ENCODE measurements at places on chromosomes 2 and 18.

DNA sequence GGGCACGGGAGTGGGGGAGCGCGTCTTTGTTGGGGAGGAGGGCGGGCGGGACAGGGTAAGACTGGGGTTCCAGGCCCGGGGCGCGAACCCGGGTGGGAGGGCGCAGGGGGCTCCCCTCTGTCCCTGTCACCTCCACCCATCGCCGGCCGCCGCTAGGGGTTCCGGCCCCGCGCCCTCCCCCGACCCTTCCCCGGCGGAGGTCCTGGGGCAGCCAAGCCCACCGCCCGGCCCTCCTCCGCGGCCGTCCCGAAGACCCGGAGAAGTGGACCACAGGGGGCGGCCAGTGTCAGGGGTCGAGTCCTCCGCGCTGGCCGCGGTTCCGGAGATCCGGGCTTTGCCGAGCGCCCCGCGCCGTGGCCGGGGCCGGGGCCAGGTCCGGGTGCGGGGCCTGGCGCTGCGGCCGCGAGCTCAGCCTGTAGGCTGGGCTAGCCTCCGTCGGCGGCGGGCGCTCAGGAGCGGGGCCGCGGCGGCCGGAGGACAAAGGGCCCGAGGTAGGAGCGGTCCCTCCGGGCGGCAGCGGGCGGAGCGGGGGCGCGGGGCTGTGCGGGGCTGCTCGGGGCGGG, 16.6 kb upstream of the E2F6 start:
- no peak for DNase-seq

- no peak for DNase-seq
These were observed 65.9 kb downstream of the C1D start for GRCh38 chr2:67996772-67997527.

- no peak for DNase-seq
These were observed 63.5 kb downstream of the TBC1D8 start for GRCh38 chr2:101087638-101088037.

GRCh38 chr18:26722565-26722931, 143.0 kb downstream of the AQP4 start:
- DNase-seq = no peak

DNA sequence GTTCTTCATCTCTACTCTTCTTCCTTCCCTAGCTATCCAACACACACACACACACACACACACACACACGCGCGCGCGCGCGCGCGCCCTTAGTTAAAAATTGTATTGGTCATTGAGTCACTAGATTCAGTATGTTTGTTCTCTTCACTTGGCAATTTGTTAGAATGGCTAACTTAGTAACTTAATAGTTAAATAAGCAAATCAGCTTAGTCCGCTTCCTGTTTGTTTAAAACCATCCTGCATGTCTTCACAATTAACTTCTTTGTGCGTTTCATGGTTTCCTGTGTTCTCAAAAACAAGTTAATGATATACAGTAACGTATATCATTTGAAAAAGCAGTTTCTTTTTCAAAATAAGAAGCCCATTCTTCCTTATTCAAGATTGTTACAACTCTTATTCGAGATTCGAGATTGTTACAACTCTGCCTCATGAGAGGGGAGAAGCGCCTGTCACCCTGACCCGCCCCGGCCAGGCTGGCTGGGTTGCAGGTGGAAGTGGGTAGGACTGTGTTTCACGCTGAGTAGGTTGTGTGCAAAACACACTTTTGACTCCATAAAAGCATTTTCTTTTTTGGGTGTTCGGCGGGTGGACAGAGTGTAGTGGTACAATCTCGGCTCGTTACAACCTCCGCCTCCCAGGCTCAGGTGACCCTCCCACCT, 9.5 kb upstream of the CNNM3 start:
- DNase-seq = no peak

DNA sequence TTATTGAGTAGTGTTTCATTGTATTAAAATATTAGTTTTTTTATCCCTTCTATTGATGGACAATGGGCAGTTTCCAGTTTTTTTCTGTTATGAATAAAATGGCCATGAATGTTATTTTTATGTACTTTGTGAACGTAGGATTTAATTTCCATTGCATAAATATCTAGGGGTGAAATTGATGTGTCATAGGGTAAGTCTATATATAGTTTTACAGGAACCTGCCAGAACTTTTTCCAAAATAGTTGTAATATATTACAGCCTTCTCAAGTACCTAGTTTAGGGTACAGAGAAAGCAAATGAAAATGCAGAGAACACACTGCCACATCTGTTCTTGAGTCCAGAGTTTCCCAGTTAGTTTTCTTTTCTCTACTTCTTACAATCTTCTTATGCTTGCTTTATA, 378.6 kb downstream of the MEIS1 start:
- DNase-seq = no peak

GRCh38 chr18:79852561-79853302, 55.0 kb downstream of the KCNG2 start:
- no peak for DNase-seq

- no peak for DNase-seq
These were observed 65.7 kb downstream of the KLHL14 start for GRCh38 chr18:32707147-32707546.

DNA sequence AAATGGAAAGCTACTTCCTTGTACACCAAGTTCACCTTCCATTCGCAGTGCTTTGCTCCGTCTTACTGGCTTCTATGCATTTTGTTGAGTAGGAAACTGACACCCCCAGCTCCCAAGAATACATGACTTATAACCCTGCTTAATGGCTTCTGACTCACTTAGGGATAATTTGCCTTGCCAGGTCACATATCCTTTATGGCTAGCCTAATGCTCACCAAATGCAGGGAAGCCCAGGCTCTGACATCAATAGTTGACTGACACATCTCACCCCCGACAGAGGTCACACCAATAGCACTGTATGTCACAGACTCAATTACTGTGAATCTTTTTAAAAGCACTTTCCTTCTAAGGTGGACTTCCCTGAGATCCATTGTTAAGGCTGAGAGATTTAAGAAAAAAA, 147.2 kb downstream of the DTNA start:
- no peak for DNase-seq

DNA sequence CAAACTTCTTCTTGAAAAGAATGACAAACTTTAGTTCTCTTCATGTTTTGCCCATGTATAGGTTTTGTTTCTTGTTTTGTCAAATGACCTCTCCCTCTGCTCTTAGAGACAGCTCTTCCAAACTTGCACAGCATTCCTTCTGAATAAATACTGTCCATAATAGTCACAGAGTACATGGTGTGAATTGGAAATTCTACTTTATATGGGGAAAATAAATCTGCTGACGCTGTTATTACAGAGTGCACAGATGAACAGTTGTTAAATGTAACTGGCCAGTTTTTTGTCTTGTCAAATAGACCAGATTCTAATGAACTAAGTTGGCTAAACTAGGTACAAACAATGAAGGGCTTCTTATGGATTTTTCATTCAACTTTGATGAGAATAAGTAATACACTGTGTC, 115.8 kb upstream of the DTNA start:
- DNase-seq = no peak

DNA sequence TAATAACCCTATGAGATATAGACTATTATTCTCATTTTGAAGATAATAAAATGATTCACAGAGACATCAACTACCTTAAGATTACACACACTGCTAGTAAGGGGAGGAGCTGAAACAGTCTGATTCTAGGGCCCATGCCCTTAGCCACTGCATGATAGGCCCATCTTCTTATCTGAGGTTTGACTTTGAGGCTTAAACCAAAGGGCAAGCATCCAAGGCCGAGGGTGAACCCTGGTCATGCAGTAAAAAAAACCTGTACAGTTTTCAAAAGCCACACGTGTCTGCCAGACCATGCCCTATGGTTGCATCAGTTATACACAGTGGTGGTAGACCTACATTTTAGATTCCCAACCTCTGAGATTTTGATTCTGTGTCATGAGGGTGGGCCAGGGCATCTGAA, 44.8 kb downstream of the POLE4 start:
- DNase-seq = no peak

DNA sequence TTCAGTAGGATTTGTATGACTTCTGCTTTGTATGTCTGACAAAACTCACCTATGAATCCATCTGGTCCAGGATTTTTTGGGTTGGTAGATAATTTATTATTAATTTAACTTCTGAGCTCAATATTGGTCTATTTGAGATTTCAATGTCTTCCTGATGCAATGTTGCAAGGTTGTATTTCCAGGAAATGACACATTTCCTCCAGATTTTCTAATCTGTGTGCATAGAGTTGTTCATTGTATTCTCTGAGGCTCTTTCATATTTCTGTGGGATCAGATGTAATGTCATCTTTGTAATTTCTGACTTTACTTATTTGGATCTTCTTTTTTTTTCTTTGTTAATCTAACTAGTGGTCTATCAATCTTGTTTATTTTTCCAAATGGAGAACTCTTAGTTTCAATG, 584.7 kb upstream of the SETBP1 start:
- no peak for DNase-seq

DNA sequence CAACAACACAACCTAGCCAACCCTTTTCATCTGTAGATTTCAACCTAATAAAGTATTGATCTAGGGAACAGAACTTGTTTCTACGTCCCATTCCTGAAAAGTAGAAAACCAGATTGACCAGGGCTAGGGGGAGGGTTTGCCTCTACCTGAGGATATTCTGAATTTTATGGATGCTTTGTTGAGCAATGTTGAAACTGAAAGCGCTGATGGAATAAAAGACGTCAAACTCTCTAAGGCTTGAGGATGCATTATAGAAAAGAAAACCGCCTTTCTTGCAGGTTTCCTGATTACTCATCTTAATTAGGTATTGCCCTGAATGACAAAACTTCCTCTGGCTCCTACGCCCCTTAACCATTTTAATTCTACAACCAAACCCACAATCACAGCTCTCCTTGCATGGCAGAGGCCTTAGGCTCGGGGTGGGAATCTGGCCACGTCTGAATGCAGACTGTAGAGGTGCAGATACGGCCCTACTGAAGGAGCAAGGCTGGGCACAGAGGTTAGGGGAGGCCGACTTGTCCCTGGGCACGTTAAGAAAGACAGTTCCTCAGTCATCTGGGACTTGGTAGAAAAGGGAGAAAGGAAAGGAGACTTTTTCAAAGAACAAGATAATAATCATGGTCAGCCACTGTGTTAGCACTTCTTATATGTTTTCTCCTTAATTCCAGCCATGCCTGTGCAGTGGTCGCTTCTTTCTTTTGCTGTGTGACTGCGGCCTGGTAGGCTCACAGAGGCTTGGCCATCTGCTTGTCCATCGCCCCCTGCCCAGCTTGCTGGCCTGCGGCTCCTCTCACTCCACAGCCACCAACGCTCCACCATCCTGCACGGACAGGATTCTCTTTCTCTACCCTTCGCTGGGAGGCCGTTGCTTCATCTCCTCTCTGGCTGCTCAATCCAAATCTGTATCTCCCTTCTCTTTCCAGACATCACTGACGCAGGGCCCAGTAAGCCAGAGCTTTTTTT, 209.5 kb downstream of the VAPA start:
- DNase-seq = no peak

DNA sequence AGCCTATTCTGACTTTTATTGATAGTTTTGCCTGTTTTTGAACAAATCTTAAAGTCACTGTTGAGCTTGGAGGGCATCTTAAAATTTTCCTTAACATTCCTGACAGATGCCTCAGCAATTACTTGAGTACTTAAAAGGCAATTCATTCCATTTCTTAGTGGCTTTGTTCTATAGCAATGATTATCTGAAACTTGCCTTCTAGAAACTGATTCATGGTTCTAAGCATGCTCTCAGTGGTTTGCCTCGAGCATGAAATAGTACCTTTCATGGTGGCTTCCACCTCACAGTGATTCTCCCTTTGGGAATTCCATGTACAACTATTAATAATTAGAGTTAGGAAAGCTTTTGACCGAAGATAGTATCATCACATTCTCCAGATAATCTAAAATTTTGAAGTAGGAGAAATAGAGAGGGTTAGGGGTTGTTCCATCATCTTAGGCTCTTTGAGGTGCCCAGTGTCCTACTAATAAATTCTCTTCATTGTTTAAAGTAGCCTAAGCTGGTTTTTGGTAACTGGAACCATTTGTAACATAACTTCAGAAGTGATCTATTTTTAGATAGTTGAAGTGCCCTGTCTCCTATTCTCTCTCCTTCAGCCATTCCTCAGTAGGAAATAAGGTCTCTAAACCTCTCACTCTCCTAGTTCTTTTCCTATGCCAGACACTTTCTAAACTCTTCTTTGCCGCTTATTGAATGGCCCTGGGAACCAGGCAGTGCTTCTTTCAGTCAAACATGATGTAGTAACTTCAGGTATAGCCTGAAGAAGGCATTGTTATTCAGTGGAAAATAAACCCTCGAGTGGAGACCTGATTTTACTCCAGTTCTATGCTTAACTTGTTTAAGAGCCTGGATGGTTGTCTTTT, 156.1 kb downstream of the HAUS1 start:
- DNase-seq = no peak

GRCh38 chr2:40256649-40257048, 195.2 kb downstream of the SLC8A1 start:
- DNase-seq = no peak

- DNase-seq = no peak
These were observed 239.1 kb downstream of the ASXL3 start for GRCh38 chr18:33817096-33817495.

- no peak for DNase-seq
These were observed 39.1 kb downstream of the FN1 start for GRCh38 chr2:215396595-215397313.

GRCh38 chr2:136019306-136019705, 33.9 kb upstream of the DARS1 start:
- no peak for DNase-seq

DNA sequence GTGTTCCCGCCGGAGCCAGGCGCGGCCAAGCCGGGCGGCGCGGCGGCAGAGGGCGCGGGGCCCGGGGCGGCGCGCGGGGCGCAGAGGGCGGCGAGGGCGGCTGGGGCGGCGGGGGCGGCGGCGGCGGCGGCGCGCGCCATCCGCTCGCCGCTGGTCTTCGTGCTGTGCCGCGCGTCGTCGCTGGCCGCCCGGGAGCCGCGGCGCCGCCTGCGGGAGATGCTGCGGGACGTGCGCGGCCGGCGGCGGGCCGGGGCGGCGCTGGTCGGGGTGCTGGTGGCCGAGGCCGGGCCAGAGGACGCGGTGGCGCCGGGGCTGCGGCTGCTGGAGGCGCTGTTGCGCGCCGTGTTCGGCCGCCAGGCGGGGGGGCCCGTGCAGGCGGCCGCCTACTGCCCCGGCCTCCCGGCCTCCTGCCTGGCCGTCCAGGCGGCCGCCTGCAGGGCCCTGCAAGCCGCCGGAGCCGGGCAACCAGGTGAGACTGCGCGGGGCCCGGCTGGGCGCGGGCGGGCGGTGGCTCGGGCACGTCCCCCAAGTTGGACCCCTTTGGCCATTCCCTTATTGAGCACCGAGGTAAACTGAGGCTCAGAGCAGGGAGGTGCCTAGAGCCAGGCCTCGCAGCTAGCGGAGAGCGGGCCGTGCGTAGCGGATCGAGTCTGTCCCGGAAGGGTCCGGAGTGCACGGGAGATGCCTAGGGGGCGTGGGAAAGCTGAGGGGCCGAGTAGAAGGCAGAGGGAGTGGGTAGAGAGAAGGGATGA, 584 bp downstream of the C2orf72 start:
- no peak for DNase-seq
